Effector memory CD8-positive, alpha-beta T cell (primary cell): ENCODE measurements at places on chromosomes 6 and 20.

DNA sequence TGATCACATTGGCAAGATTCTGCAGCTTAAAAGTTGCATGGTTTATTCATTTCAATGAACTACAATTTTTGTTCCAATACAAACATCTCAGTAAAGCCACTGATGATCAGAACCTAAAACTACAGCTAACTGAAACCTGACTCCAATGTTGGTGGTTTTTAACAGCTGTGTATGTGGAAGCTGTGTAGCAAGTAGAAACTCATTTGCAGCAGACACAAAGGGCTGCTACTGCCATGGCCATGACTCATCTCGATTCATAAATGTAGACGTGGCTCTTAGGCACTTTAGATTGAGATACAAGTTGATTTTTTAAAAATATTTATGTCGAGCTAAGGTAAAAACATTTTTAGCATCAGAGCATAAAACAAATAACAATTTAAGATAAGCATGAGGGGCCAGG is 19.5 kb upstream of the MAP3K4 start:
- H3K27ac ChIP-seq: no peak overlapping the region
- peaks cover 36% of the 10 kb centered on the region for H3K27me3 ChIP-seq
- H3K36me3 ChIP-seq: no peaks in the 10 kb centered on the region
- H3K4me3 ChIP-seq: no peak overlapping the region

GRCh38 chr6:158373214-158373613 is 60.9 kb downstream of the TULP4 start:
- H3K36me3 ChIP-seq: peaks cover 9% of the 10 kb centered on the region
- no peak overlapping the region for H3K27ac ChIP-seq
- no peaks in the 10 kb centered on the region for H3K27me3 ChIP-seq
- no peak overlapping the region for H3K4me3 ChIP-seq
- no peak for DNase-seq

- no peaks in the 10 kb centered on the region for H3K36me3 ChIP-seq
- H3K27me3 ChIP-seq: no peaks in the 10 kb centered on the region
- H3K27ac ChIP-seq: no peak overlapping the region
- DNase-seq: no peak
- H3K4me3 ChIP-seq: no peak overlapping the region
- H3K4me1 ChIP-seq: no peaks in the 10 kb centered on the region
Observed at GRCh38 chr6:79469376-79470246, 67.6 kb downstream of the LCA5 start.

- peaks cover 9% of the 10 kb centered on the region for H3K27me3 ChIP-seq
- no peaks in the 10 kb centered on the region for H3K4me1 ChIP-seq
- no peak for DNase-seq
- H3K4me3 ChIP-seq: no peak overlapping the region
- no peak overlapping the region for H3K27ac ChIP-seq
Observed at GRCh38 chr20:19952392-19952791, 64.8 kb upstream of the NAA20 start.

DNA sequence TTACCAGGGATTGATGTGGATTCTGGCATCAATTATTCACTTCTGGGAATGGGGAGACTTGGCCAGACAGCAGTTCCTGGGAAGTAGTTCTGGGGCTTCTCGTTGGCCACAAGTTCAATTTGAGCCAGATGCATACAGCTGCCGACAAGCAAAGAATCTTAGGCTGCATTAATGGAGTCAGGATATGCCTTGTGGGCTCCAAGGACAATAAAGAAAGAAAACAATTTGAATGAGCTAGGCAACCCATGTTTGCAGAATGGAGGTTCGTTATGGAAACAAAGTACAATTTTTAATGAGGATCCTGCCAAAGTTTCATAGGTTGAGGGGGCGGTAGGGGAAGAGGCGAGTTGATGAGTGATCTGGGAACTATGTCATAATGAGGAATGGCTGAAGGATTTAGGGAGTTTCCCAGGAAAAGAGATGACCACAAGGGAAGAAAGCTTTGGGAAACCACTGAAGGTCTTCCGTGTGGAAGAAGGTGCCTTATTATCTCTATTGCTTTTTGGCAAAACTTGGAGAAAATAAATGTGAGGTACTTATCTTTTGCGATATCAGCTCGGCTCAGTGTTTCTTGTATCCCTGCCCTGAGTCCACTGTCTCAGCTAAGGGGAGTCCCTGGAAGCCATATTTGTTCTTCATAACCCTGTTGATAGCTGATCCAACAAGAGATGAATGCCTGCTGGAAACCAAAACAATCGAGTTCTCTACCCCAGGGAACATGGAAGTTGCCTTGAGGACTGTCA is 181.0 kb upstream of the ZNF217 start:
- H3K27me3 ChIP-seq: no peaks in the 10 kb centered on the region
- peaks cover 3% of the 10 kb centered on the region for H3K4me1 ChIP-seq
- no peak overlapping the region for H3K4me3 ChIP-seq

- peaks cover 2% of the 10 kb centered on the region for H3K36me3 ChIP-seq
- no peak overlapping the region for H3K27ac ChIP-seq
- no peak for DNase-seq
- peaks cover 35% of the 10 kb centered on the region for H3K27me3 ChIP-seq
- H3K4me1 ChIP-seq: no peaks in the 10 kb centered on the region
Observed at GRCh38 chr6:31299511-31299910, 27.6 kb upstream of the HLA-C start.

GRCh38 chr20:13012886-13013285 is 4.1 kb downstream of the SPTLC3 start:
- no peaks in the 10 kb centered on the region for H3K4me1 ChIP-seq
- no peak for DNase-seq
- no peak overlapping the region for H3K27ac ChIP-seq
- peaks cover 2% of the 10 kb centered on the region for H3K36me3 ChIP-seq
- H3K4me3 ChIP-seq: no peak overlapping the region
- no peaks in the 10 kb centered on the region for H3K27me3 ChIP-seq

DNA sequence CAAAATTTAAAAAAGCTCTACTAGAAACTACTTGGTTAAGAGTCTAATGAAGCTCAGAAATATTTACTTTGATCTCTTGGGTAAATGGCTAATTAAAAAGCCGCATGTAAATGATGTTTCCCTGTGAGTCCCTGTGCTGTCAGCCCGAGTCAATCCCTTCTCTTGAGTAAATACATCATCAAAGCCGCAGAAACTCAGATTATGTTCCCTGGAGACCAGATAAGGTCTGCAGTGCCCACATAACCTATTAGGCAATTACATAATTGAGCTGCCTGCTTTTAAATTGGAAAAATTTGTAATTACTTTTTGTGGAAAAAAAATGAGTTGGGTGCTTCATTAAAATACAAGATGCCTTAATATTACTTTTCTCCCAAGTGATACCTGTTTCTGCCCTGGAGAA is 83.1 kb downstream of the KIZ start:
- H3K4me3 ChIP-seq: no peak overlapping the region
- peaks cover 4% of the 10 kb centered on the region for H3K4me1 ChIP-seq
- no peak overlapping the region for H3K27ac ChIP-seq

GRCh38 chr6:21871831-21872230 is 278.3 kb downstream of the SOX4 start:
- no peak overlapping the region for H3K4me3 ChIP-seq
- peaks cover 7% of the 10 kb centered on the region for H3K27me3 ChIP-seq
- H3K36me3 ChIP-seq: no peaks in the 10 kb centered on the region
- H3K27ac ChIP-seq: no peak overlapping the region
- H3K4me1 ChIP-seq: no peaks in the 10 kb centered on the region

DNA sequence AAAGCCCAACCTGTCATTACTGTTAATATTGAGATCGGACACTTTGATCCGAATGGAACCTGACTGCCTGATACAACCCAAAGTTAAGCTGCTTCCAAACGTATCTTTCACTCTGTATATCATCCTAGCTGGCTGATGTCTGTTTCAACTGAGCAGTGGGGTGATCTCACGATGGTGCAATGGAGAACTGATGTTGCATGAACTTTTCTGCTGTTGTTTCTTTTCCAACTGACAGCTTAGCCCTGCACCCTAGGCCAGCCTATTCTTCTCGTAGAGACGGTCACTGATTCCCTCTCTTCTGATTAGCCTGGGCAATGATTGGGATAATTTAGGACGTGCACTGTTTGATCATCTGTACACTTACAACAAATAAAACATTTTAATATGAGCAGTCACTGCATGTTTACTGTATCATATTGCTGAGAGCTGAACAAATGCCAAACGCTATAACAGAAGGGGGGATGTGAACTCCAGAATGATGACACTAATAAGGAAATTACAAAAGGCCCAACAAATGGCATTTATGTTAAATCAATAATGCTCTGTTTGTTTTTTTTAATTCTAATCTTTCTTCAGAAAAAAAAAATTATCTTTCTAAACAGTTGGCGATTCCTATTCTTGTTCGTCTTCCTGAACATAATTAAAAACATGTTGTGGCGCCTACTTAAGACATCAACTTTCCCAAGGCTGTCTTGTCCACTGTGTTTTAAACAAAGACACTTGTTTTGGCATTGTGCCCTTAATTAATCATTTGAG is 184.8 kb downstream of the ZNF217 start:
- peaks cover 4% of the 10 kb centered on the region for H3K4me1 ChIP-seq
- H3K27me3 ChIP-seq: peaks cover 40% of the 10 kb centered on the region
- H3K4me3 ChIP-seq: no peak overlapping the region
- H3K36me3 ChIP-seq: peaks cover 3% of the 10 kb centered on the region
- no peak overlapping the region for H3K27ac ChIP-seq
- DNase-seq: no peak

DNA sequence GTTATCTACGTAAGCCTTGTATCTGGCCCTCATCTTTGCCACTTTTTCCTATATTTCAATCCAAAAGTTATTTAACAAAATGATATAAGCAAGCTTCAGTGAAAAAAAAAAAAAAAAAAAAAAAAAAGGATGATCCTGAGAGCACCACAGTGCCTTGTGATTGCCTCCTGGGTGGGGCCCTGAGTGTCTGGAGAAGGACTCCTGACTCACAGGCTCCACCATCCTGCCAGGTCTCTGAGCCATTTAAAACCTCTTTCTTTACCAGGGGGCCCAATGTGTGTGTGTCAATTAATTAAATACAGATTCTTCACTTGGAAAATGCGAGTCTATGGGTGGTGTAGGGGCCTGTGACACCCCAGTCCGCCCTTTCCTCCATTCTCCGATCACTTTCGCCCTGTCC is 105.2 kb downstream of the SMOC2 start:
- H3K4me3 ChIP-seq: no peak overlapping the region
- no peaks in the 10 kb centered on the region for H3K36me3 ChIP-seq
- no peak overlapping the region for H3K27ac ChIP-seq
- no peak for DNase-seq
- H3K4me1 ChIP-seq: no peaks in the 10 kb centered on the region
- peaks cover 20% of the 10 kb centered on the region for H3K27me3 ChIP-seq

DNA sequence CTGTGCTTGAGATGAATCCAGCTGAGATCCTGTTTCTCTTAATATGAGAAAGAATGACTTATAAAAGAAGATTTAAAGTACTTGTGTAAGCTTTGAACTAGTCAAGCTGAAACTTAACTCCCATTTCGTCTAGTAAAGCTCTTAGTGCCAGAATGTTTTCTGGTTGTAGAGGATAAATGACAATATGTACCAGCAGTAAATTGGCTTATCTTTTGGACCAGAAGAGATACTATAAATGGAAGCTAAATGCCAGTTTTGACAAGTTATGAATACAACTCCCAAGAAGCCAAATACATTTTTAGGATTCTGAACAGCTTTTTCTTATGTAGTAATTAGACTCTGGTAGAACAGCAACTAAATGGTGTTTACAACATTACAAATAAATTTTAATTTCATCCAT is 608.7 kb downstream of the EYS start:
- peaks cover 2% of the 10 kb centered on the region for H3K36me3 ChIP-seq
- no peak for DNase-seq
- H3K4me1 ChIP-seq: no peaks in the 10 kb centered on the region
- no peak overlapping the region for H3K27ac ChIP-seq

GRCh38 chr20:15439551-15439950 is 1102.1 kb upstream of the FLRT3 start:
- no peaks in the 10 kb centered on the region for H3K27me3 ChIP-seq
- H3K27ac ChIP-seq: no peak overlapping the region

- H3K27ac ChIP-seq: no peak overlapping the region
- no peaks in the 10 kb centered on the region for H3K27me3 ChIP-seq
Observed at GRCh38 chr6:9408402-9409117, 973.2 kb upstream of the SLC35B3 start.

- no peak overlapping the region for H3K4me3 ChIP-seq
- no peaks in the 10 kb centered on the region for H3K36me3 ChIP-seq
- no peaks in the 10 kb centered on the region for H3K27me3 ChIP-seq
- no peak for DNase-seq
- H3K27ac ChIP-seq: no peak overlapping the region
Observed at GRCh38 chr6:122264557-122264956, 134.9 kb upstream of the HSF2 start.

DNA sequence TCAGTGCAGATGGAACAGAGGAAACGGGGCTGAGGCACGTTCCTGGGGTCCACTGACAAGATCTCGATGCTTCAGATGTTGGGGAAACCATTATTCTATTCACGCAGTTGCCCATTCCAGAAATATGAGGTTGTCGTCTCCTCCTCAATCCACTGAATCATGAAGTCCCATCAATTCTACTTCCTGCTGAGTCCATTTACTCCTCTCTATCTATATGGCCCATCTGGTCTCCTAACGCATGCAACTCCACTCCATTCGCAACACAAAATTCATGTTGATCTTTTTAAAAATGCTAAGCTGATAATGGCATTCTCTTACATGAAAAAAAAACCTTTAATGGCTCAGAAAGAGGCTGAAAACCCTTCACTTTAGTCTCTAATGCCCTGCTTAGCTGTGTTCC is 37.5 kb downstream of the MAP3K5 start:
- peak overlapping the region; percentile 62 for H3K27ac ChIP-seq
- peaks cover 59% of the 10 kb centered on the region for H3K4me1 ChIP-seq
- peak overlapping the region; percentile 37 for H3K4me3 ChIP-seq
- H3K27me3 ChIP-seq: no peaks in the 10 kb centered on the region
- peaks cover 11% of the 10 kb centered on the region for H3K36me3 ChIP-seq
